CD4-positive, alpha-beta T cell treated with Interleukin-4 for 1 hour (primary cell): ENCODE measurements at places on chromosomes 16 and 17.

- DNase-seq: no peak
These were observed 1.0 kb downstream of the LITAF start for GRCh38 chr16:11585460-11586377.

GRCh38 chr17:8492121-8492520, 56.4 kb downstream of the NDEL1 start:
- no peak for DNase-seq

- DNase-seq: no peak
These were observed 352.4 kb downstream of the C16orf95 start for GRCh38 chr16:86964796-86965241.

GRCh38 chr17:38853292-38854219, at the start of gene RPL23:
Gene RPL23, minus strand, starts transcription at chr17:38853721. Its CDS starts 11 bp downstream, at chr17:38853710.
- peak; percentile 95 for DNase-seq

- peak; percentile 77 for DNase-seq
These were observed 20.3 kb upstream of the NFATC3 start for GRCh38 chr16:68064791-68065365.

GRCh38 chr16:66515596-66516508, 34.1 kb downstream of the TK2 start:
- DNase-seq: peak; percentile 49

GRCh38 chr17:10051112-10051511, 146.0 kb upstream of the RCVRN start:
- DNase-seq: no peak

DNA sequence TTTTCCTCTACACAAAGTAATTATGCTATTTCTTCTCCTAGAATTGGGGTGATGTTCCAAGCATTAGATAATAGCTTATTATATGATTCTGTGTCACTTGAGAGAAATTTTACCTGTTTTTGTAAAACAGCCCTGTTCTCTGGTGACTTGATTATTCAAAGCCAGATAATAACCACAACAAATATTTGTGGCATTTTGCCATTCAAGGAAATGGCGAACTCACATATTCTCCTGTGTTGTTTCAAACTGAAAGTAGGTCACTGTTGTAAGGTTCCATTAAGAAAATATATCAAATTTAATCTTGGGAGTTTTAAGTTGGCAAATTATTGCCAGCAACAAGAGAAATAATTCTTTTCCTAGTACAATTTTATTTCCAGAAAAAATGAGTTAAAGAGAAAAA, 124.8 kb downstream of the STXBP4 start:
- DNase-seq: no peak

DNA sequence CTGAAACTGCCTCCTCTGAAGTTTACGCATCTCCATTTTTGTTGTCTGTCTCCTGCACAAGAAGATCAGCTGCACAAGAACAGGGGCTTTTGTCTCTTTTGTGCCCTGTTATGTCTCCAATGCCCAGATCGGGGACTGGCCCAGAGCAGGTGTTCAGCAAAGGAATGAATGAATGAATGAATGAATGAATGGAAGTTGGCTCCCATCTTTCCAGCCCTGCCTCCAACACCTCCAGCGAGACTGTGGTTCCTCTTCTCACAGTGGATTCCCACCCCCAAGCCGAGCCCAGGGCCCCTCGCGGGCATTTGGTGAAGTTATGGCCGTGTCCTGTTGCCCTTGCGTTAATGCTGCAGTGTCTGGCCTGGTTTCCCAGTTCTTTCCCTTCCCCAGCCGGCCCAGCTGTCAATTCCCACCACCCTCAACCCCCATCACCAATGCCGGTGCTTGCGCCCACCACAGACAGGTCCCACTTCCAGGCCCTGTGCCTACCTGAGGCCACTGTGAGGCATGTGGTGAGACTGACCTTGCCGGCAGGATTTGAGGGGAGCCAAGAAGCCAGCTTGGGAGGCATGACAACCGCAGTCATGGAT, 21.3 kb upstream of the KCNJ12 start:
- DNase-seq: no peak
